Amniotic epithelial cell (primary cell): ENCODE measurements at places on chromosomes 2 and 18.
A peak's percentile ranks its signal among the peaks of the same experiment; 100 is the strongest.

DNA sequence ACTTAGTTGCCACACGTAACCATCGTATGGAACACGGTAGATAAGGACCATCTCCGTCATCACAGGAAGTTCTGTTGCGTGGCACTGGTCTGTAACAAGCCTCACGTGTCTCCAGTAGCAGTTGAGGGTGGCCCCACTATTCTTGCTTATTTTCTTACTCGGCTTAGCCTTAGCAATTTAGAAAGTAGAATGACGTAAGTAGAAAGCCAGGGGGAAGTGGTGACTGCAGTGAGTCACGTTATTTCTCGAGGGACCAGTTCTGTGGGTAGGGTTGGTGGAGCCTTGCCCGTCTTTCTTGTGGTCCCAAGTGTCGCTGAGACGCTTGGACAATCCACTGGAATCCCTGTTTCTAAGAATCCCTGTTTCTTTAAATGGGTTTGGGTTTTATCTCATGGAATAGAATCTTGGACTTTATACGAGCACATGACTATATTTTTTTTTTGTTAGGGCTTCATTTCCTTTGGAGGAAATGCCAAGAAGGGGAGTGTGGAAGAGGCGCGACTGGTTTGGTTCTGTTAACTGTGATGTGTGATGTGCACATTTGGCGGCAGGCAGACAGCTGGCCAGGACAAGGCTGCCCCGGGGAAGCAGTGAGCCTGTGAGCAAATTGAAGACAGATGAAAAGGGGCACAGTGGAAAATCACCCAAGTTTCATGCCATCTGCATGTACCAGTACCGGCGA lies 96.2 kb downstream of the CABLES1 start:
- peak; percentile 80 for DNase-seq

GRCh38 chr2:218286570-218287459 lies 5.5 kb downstream of the TMBIM1 start:
- peak; percentile 99 for DNase-seq

GRCh38 chr2:77552956-77553355 lies 30.8 kb upstream of the LRRTM4 start:
- no peak for DNase-seq

GRCh38 chr18:69845593-69846506 lies 101.8 kb downstream of the CD226 start:
- DNase-seq, result peak; percentile 13

DNA sequence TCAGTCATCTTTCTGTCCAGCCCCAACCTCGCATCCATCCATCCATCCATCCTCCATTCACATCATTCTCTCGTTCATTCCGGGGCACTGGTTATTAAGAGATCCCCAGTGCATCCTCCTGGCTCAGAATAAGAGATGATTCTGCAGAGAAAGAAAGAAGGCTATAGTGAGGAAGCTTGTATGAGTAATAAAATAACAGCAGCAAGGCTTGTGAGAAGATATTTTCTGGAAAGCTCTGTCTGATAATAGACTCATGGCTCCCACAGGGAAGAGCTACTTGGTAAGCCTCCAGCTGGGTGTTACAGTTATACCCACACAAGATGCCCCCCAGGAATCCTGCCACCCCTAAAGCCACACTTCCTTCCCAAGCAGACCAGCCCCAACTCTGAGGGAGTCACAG lies 143.2 kb downstream of the MTCL1 start:
- no peak for DNase-seq

DNA sequence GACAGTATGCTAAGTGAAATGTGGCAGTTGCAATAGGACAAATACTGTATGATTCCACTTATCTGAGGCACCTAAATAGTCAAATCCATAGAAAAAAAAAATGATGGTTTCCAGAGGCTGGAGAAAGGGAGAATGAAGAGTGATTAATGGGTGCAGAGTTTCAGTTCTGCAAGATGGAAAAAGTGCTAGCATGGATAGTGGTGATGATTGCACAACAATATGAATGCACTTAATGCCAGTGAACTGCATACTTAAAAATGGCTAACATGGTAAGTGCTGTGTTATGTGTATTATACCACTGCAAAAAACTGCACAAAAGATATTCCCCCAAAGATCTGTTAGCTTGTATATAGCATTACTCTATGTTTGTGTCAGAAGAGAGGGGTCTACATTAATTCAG lies 185.4 kb downstream of the INHBB start:
- peak; percentile 90 for DNase-seq

- DNase-seq, result peak; percentile 68
These were observed 107.3 kb downstream of the MYO1B start for GRCh38 chr2:191352536-191352935.

- DNase-seq, result no peak
These were observed 3.3 kb downstream of the NCK2 start for GRCh38 chr2:105747991-105748390.

DNA sequence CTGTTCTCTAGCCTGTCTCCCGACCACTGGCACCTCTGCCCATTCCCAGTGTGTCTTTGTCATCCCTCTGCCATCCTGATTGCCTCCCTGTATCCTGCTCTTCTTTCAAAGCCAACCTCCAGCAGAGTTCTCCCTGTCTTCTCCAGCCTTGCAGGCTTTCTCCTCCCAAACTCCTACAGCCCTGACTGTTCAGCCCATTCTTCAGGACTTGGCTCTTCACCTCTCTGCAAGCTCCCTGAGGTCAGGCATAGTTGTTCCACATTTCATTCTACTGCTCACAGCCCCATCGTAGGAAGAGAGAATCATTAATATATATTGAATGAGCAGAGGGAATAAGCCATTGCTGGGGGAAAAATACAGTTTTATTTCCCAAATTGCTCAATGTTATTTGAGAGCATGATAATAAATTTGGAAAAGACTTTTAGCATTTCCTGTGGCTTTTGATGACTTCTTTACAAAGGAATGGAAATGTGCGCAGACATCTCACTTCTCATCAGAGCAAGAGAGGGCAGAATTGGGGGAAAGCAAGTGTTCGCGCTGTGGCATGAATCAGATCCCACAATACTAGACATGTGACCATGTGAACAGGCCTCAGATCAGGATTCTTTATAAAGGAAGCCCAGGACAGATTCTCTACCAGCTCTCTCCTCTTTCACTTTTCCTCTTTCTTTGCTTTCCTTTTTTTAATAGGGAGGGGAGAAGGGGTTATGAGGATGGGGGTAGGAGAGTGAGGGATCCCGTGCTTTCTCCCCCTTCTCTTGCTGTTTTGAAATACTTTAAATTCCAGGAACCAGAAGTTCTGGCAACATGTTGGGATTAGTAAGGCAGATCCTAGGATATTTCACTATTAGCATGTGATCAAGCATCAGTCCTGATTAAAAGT lies 37.4 kb downstream of the EPAS1 start:
- DNase-seq, result peak; percentile 97

GRCh38 chr2:126527836-126528490 lies 128.0 kb upstream of the GYPC start:
- DNase-seq, result peak; percentile 38

- DNase-seq, result no peak
These were observed 10.1 kb downstream of the TWIST2 start for GRCh38 chr2:238857959-238858358.

GRCh38 chr2:8248623-8248957 lies 433.3 kb upstream of the ID2 start:
- DNase-seq, result no peak

- no peak for DNase-seq
These were observed 5.3 kb upstream of the ORC2 start for GRCh38 chr2:200968735-200969134.

DNA sequence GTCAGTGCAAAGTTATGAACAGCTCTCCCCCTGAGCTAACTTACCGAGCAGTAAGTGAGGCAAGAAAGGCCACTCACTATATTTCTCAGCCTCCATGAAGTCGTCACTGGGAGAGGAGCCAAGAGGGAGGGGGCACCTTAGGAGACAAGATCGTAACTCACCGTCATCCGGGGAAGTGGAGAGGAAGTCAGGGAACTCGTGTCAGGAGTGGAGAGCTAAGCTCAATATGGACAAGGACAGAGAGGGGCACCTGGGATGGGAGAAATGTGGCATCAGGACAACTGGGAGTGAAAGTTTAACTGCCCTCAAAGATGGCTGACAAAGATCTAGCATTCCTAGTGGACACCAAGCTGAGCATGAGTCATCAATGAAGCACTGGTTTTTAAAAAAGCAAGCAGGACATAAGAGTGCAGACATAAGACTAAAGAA lies 37.1 kb downstream of the BCL11A start:
- peak; percentile 86 for DNase-seq

DNA sequence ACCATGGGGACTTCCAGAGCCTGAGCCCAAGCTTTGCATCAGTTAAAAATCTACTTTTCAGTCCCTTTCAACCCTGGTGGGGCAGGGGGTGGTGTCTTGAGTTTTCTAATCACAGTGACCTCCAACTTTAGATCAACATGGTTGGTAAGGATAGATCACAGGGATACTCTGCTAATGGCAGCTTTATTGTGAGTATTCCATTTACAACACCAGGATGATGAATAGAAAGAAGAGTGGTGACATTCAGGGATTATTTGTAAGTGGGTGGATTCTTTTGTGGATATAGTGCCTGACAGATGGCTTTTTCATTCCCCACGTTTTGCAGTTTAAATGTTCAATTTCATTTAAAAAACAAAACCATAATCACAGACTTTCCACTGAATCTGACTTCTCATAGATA lies 51.3 kb downstream of the ZNF532 start:
- DNase-seq, result no peak

- peak; percentile 80 for DNase-seq
These were observed 9.4 kb downstream of the BCL11A start for GRCh38 chr2:60544062-60544461.

DNA sequence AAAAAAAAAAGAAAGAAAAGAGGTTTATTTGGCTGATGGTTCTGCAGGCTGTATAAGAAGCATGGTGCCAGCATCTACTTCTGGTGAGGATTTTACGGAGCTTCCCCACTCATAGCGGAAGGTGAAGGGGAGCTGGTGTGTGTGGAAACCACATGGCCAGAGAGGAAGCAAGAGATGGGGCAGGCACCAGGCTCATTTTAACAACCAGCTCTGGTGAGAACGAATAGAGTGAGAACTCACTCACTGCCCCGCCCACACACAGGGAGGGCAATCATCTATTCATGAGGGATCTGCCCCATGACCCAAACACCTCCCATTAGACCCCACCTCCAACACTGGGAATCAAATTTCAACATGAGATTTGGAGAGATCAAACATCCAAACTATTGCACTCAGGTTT lies 68.5 kb downstream of the MOGAT1 start:
- no peak for DNase-seq

GRCh38 chr2:212227755-212228154 lies 310.8 kb downstream of the ERBB4 start:
- DNase-seq, result peak; percentile 86

- DNase-seq, result peak; percentile 5
These were observed 166.5 kb downstream of the RPIA start for GRCh38 chr2:88857951-88858411.

DNA sequence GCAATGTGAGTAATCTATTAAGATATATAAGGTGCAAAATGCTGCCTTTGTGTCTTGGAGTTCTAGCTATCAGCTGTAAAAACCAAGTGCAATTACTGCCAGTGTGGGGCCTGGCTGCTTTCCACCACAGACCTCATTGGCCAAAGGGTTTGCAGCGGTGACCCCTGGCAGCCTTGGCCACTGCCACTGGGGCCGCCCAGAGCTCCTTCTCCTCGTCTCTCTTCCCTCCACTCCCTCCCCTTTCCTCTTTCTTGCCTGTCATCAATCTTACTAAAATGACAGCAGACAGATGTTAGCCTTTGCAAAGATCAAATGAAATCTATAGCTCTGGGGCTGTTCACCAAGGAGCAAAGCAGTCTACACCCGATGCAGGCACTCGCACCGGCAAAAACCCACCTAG lies 986.3 kb downstream of the BCL11A start:
- DNase-seq, result no peak

DNA sequence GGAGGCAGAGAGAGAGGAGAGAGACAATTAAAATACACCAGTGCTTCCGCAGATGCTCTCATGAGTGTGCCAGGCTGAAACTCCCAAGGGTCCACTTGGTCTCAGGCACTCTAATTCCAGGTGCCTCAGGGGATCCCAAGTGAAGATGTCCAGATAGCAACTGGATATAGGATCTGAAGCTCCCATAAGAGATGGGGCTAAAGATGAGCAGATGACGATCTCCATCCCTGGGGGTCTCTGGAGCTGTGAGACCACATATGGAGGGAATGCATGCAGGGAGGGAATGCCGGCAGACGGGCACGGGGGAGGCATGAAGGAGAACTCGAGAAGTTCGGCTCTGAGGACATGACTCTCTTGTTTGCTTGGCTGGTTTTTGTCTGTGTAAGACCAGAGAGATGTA lies 223.7 kb upstream of the RAB6C start:
- no peak for DNase-seq

GRCh38 chr18:6921571-6921970 lies 192.1 kb downstream of the ARHGAP28 start:
- no peak for DNase-seq

- no peak for DNase-seq
These were observed 64.2 kb downstream of the SNTG2 start for GRCh38 chr2:1014802-1015201.

DNA sequence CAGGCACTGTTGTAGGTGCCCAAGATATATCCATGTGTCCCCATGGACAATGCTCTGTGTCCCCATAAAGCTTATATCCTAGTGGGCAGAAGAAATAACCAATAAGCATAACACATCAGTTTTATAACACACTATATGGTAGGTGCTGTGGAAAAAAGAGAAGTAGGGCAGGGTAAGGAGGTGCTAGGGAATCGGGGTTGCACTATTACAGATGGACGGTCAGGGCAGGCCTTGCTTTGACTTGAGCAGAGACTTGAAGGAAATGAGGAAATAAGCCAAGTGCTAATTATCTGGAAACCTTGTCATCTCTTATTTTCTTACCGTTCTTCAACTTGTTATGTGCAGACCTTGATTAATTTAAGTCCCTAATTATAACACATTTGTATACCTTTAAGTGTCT lies 82.0 kb downstream of the PHLPP1 start:
- no peak for DNase-seq

DNA sequence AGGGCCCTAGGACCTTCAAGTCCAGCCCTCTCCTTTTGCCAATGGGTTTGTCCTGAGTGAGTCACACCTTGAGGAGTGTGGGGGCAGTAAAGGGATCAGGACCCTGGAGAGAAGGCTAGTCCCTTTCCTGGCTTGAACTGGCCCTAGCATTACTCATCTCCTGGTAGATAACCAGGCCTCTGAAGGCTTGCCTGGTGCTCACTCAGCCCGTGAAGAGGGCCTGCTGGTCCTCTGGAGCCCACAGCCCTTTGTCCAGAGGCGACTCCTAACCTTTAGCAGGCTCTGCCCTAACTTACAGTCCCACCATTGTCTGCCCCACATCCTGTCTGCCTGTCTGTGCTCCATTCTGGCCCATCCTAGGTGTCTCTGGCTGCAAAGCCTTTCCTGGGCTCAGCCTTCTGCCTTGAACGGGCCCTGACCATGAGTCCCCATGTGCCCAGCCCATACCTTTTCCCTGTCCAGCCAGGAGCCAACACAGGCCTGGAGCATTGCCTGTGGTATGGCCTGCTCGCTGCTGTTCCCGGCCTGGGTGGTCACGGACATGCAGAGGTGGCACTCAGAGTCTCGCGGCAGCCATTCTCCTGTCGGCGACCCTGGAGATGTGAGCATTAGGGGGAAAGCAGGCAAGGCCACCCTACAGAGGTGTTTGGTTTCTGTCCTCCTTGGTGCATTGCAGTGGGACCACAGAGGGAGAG lies 5.0 kb downstream of the SFTPB start:
- peak; percentile 95 for DNase-seq
